ENCODE measurements at places on chromosomes 16 and 17.

- no peak for DNase-seq
Measured at GRCh38 chr17:27595208-27595607, 35.8 kb upstream of the LGALS9 start.

GRCh38 chr17:4247971-4248388 is 15.8 kb downstream of the ANKFY1 start:
- DNase-seq: no peak

DNA sequence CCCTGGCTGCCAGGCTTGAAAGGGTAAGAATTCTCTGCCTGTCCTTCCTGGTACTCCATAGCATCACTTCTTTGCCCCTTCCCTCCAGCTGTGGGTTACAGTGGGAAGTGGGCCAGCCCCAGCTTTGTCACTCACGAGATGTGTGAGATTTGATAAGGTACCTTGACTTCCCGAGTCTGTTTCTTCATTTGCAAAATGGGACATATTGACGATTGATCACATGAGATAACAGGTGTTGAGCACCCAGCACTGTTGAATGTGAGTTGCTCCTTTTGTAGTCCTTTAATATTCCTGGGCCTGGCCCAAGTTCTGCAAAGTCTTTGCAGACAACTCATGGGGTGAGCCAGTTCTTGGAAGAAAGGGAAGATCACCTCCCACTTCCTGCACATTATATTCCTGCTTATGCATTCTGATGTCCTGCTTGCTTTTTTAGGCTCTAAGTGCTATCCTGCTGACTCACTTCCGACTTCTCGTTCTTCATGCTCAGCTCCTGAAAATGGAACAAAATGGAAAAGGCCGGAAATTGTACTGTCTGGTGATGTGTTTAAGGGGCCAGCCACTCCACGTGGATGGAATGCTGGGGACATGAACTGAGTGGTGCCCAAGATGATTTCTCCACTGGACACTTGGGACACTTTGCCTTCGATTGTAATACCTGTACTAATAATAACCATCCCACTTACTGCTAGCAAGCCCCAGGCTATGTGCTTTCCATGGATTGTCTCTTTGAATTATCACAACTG is 8.3 kb upstream of the NLK start:
- DNase-seq: no peak

DNA sequence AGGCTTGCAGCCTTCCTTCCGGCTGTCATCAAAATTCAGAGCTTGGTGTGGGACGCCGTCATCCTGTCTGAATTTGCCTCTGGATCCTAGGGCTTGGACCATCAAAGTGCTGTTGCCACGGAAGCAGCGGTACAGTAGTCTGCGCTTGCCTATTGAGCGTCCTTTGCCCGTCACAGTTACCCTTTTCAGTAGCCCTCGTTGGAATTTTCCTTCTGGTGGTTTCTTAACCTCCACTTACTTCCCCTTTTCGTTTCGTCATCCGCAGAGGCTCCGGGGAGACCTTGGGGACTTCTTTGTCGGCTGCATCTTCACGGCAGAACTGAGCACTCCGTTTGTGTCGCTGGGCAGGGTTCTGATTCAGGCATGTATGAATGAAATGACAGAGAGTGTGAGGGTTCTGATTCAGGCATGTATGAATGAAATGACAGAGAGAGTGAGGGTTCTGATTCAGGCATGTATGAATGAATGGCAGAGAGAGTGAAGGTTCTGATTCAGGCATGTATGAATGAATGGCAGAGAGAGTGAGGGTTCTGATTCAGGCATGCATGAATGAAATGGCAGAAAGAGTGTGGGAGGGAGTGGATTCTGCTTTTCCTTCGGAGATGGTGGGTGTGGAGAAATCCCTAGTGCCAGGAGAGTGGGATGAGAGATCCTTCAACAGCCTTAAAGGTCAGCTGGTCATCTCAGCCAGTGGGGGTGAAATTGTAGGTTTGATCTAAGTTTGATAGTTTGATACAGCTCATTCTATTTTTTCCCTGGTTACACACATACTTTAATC is 8.0 kb downstream of the TLCD3A start:
- no peak for DNase-seq

GRCh38 chr16:12421688-12422087 is 382.0 kb downstream of the CPPED1 start:
- no peak for DNase-seq

- DNase-seq: no peak
Measured at GRCh38 chr17:69597898-69598692, 183.6 kb downstream of the MAP2K6 start.

- no peak for DNase-seq
Measured at GRCh38 chr17:59669944-59670343, 37.3 kb downstream of the PTRH2 start.

DNA sequence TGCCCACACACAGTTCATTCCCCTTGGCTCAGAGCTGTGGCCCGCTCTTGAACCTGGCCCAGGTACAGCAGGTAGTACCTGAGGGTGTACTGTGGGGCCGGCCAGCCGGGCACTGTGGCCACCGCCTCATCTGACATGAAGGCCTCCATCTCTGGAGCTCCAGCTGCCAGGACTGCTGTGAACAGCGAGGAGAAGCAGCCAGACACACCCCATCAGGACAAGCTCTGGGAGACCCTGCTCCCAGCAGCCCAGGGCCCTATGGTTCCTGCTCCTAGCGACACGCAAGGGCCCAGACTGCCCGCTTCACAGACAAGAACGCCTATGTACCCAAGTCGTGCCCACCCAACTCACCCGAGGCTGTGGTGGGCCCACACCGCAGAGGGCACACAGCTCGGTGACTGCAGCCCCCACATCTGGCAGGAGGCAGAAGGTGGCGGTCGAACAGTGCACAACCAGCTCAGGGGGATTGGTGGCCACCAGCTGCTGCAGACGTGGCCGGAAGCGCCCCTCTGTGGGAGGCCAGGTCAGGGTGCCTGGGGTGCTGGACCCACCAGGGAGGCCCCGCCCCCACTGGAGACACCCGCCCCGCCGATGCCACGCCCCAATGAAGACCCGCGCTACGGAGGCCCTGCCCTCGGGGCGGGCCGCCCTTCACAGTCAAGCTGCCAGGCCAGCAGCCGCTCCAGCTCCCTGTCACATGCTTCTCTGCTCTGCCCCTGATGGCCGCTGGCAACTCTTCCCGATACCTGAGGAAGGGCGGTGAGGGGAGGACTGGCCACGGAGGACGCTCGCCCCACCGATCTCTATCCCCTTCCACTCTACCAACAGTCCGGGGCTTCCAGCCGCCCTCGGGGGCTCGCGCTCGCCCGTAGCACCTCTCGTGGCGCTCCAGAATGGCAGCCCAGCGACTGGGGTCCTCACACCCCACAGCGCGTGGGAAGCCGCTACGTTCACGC is 1.1 kb upstream of the STUB1 start:
- peak; percentile 54 for DNase-seq

- DNase-seq: no peak
Measured at GRCh38 chr17:74020522-74020921, 183.0 kb upstream of the RPL38 start.

GRCh38 chr16:11076259-11077018 is 132.1 kb downstream of the CLEC16A start:
- DNase-seq: peak; percentile 70

GRCh38 chr17:6856051-6856450 is 24.5 kb upstream of the TEKT1 start:
- no peak for DNase-seq

DNA sequence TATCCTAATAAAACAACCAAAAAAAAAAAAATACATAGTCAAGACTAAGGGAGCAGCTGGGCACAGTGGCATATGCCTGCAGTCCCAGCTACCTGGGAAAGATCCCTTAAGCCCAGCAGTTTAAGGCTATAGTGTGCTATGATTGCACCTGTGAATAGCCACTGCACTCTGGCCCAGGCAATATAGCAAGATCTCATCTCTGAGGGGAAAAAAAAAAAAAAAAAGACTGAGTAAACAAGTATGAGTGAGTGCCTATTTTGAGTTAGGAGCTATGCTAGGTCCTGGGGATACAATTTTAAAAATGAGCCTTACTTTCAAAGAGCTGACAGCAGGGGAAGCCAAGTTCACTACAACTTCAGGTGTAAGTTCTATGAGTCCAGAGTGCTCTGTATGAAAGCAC is 55.4 kb downstream of the GRB2 start:
- no peak for DNase-seq

GRCh38 chr17:42918902-42919521 is 18.4 kb downstream of the G6PC1 start:
- DNase-seq: no peak

- DNase-seq: no peak
Measured at GRCh38 chr17:30074254-30074653, 42.4 kb upstream of the NSRP1 start.

DNA sequence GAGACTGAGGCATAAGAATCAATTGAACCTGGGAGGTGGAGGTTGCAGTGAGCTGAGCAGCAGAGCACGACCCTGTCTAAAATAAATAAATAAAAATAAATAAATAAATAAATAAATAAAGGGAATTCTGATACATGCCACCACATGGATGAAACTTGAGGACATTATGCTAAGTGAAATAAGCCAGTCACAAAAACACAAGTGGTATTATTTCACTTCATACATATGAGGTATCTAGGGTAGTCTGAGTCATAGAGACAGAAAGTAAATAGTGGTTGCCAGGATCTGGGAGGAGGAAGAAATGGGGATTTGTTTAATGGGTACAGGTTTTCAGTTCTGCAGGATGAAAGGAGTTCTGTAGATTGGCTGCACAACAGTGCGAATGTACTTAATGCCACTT is 16.3 kb downstream of the PIPOX start:
- DNase-seq: no peak

DNA sequence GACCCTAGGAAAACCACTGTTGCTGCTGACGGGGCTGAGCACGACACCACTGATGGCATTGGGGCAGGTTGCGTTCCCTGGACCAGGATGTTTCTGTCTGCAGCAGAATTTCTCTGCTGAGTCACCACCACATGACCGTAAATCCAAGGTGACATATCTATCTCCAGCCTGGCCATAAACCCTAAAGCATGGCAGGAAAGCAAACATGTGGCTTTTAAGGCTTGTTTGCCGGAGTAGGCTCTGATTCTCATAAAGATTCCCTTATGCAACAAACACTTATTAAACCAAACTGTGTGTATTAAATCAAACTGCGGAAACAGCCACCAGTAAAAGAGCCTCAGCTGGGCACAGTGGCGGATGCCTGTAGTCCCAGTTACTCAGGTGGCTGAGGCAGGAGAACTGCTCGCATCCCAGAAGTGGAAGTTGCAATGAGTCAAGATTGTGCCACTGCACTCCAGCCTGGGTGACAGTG is 17.3 kb downstream of the MPHOSPH6 start:
- no peak for DNase-seq

DNA sequence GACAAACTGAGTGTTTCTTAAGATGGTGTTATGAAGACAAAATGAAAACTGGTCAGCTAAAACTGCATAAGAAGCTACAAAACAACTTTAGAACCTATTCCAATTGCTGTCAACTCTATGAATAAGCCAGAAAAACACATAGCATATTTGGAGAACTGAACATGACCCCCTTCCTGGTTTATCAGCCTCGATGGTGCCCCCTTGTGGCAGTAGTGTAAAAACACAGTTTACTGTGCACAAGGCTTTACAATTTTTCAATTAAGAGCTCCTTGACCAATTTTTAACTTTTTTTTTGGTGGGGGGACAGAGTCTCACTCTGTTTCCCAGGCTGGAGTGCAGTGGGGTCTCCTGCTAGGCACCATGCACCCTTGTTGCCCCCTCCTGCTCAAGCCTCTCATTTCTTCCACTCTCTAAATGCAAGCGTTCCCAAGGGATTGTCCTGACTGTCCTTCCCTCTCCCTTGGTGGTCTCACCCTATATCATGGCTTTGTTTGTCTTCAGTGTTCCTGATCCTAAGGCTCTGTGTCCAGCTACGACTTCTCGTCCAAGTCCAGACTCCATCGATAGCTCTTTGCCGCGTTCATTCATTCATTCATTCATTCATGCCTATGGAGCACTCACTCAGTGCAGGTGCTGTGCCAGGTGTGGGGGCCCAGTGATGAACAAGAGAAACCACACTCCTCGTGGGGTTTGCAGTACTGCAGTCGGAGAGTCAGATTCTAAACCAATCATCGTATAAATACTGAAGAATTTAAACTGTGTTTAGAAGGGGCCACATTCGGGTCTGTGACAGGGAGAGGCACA is 7.5 kb downstream of the EIF1 start:
- DNase-seq: peak; percentile 51

- no peak for DNase-seq
Measured at GRCh38 chr17:64491994-64492393, 4.9 kb downstream of the POLG2 start.

DNA sequence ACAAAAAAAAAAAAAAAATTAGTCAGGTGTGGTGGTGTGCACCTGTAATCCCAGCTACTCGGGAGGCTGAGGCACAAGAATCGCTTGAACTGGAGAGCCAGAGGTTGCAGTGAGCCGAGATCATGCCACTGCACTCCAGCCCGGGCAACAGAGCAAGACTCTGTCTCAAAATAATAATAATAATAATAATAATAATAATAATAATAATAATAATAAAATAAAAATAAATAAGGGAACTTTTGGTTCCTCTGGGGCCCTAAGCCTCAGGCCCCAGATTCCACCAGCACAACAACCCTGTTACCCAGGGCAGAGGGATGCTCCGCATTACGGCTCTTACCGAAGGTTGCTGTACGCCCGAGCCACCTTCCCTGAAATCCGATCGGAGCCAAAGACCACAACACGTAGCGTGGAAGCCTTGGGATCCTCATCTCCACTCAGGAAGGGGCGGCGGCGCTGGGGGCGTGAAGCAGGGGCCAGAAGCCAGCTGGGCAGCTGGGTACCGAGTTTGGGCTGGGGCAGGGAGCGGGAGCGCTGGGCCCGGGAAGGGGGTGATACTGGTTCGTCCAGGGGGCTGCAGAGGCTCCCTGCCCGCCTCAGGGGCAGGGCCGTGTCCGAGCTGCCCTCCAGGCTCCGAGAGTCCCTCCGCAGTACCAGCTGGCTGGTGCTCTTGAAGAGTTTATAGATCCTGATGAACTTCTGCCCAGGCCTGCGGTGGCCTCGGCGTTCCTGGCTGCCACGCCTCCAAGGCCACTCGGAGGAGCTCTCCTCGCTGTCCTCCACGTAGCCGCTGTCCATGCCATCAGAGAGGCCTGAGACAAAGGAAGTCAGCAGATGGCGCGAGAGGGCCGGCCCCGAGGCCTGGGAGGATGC is 20.6 kb upstream of the PIK3R6 start:
- DNase-seq: no peak

GRCh38 chr17:81419319-81419885 is 24.1 kb downstream of the BAHCC1 start:
- DNase-seq: no peak

DNA sequence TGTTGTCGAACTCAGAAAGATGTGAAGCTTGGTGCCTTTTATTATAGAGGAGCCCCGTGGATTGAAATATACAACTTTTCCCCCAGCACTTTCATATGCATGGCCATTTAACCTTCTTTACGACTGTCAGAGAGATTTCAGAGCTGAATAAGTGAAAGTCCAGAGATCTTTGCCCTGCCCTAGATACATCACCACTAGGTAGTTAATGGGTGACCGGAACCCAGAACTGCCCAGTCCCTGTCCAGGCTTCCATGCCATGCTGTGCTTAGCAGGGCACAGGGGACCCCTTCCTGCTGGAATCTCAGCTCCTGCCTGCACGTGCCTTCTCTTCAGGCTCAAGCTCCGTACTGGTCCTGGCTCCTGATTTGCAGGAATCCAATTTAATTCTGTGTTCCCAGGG is 32.2 kb downstream of the SRL start:
- DNase-seq: no peak
